ENCODE measurements at places on chromosomes 3 and 15.

DNA sequence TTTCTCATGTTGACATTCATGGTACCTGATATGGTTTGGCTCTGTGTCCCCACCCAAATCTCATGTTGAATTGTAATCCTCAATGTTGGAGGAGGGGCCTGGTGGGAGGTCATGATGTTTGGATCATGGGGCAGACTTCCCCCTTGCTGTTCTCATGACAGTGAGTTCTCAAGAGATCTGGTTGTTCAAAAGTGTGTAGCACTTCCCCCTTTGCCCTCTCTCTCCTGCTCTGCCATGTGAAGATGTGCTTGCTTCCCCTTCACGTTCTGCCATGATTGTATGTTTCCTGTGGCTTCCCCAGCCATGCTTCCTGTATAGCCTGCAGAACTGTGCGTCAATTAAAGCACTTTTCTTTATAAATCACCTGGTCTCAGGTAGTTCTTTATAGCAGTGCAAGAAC, 3.3 kb upstream of the UBL7 start:
- no peak for DNase-seq

DNA sequence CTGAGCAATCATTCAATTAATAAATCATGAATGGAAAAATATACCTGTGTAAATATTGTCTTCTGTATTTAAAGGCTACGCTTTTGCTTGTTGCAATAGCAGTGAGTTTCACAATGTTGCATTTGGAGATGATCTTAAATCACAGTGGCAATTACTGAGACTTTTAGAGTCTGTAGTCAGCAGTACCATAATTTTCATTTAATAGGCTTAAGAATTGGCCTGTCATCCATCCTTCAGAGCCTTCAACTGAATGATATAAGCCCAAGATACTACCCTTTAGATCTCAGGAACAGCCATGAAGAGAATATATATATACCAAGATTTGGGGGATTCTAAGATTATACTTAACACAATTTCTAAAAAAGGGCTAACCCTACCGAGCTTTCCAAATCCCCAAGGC, 458.1 kb downstream of the GBE1 start:
- DNase-seq: no peak

DNA sequence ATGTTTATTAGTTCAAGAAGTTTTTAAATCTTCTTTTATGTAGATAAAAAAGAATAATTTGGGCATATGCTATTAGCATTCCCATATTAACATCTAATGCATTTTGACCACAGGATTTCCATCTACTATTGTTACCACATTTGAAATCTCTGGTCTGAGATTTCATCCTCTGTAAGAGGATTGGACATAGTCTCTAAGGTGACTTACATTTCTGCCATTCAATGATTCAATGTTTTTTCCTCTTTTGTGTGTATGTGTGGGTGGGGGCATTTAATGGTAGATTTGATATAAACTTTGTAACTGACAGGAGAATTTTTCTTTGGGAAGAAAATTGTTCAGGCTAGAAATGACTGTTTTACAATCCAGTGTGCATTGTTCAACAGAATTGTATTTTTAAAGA, 307.3 kb upstream of the RBMS3 start:
- DNase-seq: no peak

DNA sequence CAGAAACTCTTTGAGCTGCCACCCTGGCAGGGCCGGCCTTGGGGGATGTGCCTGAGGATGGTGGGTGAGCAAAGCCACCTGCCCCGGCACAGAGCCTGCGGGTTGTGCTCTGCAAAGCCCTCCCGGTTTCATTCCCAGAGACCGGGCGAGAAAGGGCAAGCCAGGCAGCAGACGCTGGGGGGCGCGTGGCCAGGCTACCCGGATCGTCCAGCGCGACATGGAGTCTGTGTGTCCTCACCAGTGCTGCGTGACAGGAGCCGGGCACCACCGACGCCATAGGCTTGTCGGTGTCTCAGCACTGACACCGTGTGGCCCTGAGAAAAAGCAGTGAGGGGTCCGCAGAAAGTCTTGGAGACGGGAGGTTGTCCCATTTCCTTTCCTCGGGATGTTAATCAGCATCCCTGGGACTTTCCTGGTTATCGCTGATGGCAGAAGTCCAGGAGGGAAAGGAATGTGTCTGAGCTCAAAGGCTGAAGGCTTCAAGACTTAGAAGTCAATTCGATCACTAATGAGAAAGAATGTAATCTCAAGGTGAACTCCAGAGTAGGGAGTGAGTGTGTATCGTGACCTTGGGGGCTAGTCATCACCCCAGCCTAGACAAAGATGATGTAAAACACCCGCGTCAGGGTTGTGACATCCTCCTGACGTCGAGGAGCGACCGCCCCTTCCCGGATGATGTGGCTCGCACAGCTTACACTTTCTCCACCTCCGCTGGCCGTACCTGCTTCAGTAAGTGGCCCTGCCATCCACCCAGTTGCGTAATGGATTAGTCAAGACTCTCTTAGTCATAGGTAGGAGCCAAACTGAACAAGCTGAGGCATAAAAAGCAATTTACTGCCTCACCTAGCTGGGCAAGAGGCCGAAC, 36.3 kb upstream of the PLA2G4E start:
- DNase-seq: peak; percentile 16

GRCh38 chr3:62171789-62172188, 201.6 kb downstream of the FEZF2 start:
- no peak for DNase-seq

GRCh38 chr3:131619821-131620220, 117.0 kb upstream of the MRPL3 start:
- no peak for DNase-seq

DNA sequence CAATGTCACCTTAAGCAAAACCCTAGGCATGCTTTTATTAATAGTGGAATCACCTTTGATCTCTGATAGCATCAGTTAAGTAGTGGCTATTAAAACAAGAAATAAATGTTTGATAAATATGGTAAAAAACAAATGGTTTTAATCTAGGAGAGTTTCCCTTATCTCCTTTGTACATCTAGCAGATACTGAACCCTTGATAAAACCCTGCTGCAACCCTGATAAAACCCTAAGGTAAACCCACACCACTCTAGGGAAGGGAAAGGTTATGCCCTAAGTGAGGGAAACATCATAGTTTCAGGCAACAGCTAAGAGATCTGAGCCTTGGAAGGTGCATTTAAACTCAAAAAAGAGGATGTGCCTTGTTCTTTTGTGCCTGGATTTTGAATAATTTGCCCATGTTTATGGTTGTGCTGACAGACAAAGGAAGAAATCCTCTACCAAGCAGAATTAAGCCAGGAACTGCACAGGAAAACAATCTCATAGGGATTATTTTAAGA, 309.7 kb downstream of the FGF12 start:
- no peak for DNase-seq

DNA sequence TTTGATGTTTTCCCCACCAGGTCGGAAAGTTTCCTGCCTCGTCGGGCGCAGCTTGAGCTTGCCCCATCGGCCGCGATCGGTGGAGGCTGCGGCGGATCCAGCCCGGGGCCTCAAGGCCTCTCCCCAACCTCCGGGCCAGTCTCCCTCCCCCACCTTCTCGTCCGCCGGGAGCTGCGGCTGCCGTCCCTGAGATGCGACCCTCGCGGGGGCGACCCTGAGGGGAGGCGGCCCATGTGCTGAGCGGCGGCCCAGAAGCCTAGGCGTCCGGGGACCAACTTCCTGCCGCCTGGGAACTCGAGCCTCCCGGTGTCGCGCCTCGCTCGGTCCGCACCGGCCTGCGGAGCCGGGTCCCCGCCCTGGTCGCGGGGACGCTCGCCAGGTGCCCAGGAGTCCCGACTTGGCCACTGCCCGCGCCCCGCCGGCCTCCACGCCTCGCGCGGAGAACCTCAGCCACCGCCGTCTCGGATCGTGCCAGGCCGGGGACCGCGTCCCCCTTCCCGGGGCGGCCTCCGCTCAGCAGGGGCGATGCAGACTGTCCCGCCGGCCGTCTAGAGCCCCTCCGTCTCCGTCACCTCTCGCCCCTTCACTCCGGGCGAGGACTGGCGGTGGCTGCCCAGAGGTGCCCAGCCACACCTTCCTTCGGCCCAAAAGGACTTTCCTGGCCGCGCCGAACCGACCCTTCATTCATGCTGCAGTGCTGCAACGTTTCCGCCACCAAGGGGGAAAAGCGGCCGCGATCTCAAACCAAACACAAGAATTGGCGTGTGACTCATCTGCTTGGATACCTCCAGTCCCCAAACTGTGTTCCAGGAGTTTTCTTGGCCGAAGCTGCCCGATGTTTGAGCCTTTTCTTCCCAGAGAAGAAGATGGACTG, 656 bp downstream of the SLMAP start:
- DNase-seq: no peak

DNA sequence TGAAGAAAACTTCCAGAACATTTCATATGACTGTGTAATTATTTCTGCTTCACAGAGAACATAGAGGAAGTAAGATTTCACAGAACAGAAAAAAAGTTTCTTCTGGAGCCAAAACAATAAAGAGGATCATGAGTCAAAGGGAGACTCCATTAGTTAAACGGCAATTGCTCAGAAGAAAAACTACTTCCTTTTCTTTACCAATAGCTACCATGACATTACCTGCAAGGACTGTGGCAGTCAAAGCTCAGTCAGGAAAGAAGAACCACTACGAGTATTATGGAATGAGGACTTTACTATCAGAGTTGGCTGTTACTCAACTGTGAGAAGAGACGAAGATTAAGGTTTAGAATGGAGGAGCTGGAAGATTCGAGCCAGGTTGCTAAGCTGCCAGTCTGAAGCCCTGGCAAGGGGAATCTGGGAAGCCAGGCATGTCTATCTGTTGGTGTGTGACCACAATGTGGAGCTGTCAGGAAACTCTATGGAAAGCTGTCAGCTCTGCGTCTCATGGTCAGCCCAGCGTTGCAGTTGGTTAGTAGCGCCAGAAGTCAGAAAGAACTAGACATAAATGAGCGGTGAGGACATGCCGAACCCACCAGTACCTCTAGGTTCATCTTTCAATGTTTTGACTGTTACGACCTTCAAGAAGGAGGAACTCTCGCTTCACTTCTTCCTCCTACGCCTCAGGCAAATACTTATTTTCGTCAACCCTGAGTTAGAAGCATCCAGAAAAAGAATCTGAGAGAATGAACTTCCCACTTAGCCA, 604.3 kb downstream of the FGF12 start:
- DNase-seq: no peak

- DNase-seq: no peak
These were observed 52.8 kb upstream of the SLC6A11 start for GRCh38 chr3:10763248-10763620.

DNA sequence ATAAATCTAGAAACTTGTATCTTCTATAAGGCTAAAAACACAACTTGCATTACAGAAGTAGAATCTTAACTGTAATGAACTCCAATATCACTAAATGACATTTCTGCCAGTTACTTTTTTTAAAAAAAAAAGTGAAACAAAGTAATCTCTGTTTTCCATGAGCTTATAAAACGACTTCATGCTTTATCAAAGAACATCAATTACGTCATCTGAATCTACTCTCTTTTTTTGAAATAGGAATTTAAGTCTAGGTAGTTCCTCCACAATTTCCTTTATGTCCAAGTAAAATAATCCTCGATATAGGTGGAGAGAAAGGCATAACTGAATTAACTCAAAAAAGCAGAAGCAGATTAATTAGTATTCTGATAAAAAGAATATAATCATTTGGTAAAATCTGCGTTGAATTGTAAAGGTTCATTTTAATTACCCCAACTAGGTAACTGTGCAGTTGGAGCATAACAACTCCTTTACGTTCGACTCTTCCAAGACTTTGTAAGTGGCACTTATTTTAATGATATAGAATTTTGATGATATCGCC, 1.4 kb downstream of the UACA start:
- DNase-seq: no peak

- no peak for DNase-seq
These were observed 187.1 kb downstream of the MEGF11 start for GRCh38 chr15:66066481-66066880.

GRCh38 chr3:152382312-152383135, 113.8 kb downstream of the MBNL1 start:
- DNase-seq: no peak

GRCh38 chr15:64237677-64238076, 74.9 kb upstream of the PPIB start:
- no peak for DNase-seq

GRCh38 chr3:69012800-69013252, 658 bp downstream of the EOGT start:
- no peak for DNase-seq

DNA sequence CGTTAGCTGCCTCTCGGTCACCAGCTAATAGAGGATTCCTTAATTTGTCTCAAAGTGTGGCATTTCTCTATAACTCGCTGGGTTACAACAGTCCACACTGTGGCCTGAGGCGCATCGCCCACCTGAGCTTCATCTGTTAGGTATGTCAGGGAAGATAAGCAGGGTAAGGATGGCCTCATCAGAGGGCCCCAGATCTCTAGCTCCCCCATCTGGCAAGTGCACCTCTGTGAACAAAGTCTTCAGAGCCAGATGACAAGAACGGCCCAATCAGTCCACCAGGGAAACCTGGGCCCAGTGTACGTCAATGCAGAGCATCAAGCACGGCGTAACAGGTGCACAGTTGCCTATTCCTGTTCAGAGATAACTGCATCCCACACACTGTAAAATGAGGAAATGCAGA, 23.2 kb downstream of the FRG2C start:
- no peak for DNase-seq

DNA sequence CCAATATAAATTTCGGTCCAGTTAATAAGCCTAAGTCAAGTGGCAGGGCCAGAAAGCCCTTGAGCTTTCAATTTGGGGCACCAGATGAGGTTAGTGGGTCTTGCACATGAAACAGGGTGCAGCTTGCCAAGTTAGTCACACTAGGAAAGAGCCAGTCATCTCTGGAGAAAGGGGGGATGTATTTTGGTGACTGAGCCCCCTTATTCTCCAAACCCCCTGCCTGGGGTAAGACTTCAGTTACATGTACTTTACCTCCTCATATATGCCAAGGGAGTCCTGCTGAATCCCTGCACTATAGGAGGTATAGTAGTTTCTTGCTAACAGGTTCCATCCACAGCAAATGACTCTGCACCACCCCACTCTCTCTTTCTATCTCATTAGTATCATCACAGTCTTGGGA, 62.7 kb downstream of the TIGIT start:
- no peak for DNase-seq

GRCh38 chr3:62587579-62588031, 214.3 kb upstream of the FEZF2 start:
- no peak for DNase-seq

DNA sequence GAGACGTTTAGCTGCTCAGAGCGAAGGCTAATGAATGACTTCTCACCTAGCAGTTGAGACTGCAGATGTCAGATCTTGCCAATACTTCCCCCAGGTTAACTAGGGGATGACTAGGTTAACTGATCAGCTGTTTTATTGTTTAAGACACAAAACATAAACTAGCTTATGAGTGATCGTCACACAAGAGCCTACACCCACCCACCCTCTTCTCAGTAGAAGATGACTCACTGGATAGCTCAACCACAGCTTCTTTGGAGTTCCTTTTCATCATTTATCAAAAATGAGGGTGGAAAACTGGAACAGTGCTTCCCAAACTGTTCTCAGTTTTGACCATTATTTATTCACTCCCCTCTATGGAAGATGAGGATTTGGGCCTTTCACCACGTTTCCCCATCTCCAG, 25.2 kb downstream of the GASK1A start:
- DNase-seq: no peak

DNA sequence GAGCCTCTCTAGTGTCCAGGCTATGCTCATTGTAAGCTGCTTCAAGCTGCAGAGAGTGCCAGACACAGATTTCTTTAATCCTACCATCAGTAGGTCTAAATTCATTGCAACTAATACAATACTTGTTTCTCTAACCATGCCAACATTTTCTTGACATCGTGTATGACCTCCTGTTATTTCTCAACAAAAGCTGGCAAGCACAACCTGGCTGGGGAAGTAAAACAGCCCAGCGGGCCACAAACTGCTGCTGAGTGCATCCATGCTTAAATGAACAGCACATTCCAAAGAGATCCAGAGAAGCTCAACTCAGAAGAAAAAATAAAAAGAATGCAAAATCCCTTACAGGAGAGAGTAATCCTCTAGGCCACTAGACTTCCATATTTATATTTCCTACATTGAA, 36.5 kb downstream of the GMNC start:
- no peak for DNase-seq

Measured in activated CD8-positive, alpha-beta memory T cell treated with anti-CD3 and anti-CD28 coated beads for 4 hours (primary cell).